ENCODE measurements at places on chromosomes 7 and 10.

- no peak for DNase-seq
Observed at GRCh38 chr10:32489901-32490300, 44.0 kb downstream of the CCDC7 start.

DNA sequence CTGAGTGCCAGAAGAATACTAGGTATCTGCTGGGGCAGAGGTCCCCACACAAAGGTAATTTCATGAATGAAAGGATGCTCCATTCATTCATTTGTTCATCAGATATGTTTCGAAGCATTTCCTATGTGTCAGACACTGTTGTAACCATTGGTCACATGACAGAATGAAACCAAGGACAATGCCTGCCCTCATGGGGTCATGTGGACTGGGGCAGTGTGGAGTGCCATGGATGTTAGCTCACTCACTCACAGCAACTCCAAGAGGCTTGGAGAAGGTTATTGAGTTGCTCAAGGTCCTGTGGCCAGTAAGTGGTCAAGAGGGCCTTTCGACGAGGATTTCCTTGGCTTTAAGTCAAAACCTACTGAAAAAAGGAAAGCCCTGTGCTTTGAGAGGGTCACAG is 223.5 kb downstream of the ARHGAP12 start:
- DNase-seq = no peak

GRCh38 chr7:28433039-28433438 is 20.7 kb downstream of the CREB5 start:
- no peak for DNase-seq

GRCh38 chr10:58963723-58964124 is 212.7 kb upstream of the PHYHIPL start:
- DNase-seq = no peak

- no peak for DNase-seq
Observed at GRCh38 chr10:124106241-124106879, 13.0 kb upstream of the CHST15 start.

DNA sequence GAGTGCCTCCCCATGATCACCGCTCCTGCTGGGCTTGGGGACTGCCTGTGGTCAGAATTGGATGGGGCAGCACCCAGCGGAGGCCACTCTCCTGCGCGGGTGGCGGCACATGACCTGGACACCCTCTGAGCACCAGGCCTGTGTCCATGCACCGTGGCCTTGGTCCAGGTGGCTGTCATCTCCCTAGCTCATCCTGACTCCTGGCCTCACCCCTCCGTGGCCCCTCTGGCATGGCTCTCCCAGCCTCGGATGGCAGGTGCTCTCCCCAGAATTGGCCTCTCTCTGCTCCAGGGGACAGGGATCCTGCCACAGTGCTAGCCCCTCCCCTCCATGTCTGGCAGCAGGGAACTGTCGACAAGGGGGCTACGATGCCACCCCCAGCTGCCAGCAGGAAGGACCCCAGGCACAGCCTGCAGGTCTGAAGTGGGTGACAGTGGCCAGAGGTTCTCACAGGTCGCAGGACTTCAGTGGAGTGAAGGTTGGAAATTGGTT is 37.2 kb upstream of the BTBD16 start:
- no peak for DNase-seq

All from NCI-H2081 treated with DMSO at 0.1 percent for 48 hours (cell line).